Myometrial cell (primary cell): ENCODE measurements at places on chromosomes 12 and 14. TPM values are rescaled to one million over a fixed set of nuclear protein-coding genes. Genes with fewer than 3 reads are reported as not detected.

Gene PLEKHG3
- total RNA-seq: 2.3 and 2.6 TPM in 2 replicates

Gene SLC35E3
- total RNA-seq: 1.7 and 3.2 TPM in 2 replicates

Gene NR4A1
- 1.8 and 6.9 TPM in 2 replicates for total RNA-seq

Gene C3AR1
- total RNA-seq: 0.29 and 0.53 TPM in 2 replicates

Gene ZNF140
- total RNA-seq: 8.2 and 8.9 TPM in 2 replicates

Gene HHIPL1
- 4.0 and 6.0 TPM in 2 replicates for total RNA-seq

Gene EFS
- total RNA-seq: 10.5 and 11.8 TPM in 2 replicates

Gene ENO2
- total RNA-seq: 8.9 and 9.0 TPM in 2 replicates

Gene PLA2G1B
- total RNA-seq: not detected in 2 replicates

Gene MYF6
- not detected in 2 replicates for total RNA-seq

Gene C12orf56
- 1.2 and 5.8 TPM in 2 replicates for total RNA-seq

Gene HCAR2
- total RNA-seq: not detected in 2 replicates

Gene KRT82
- not detected in 2 replicates for total RNA-seq

Gene CAPZA3
- not detected in 2 replicates for total RNA-seq

Gene ARMH4
- total RNA-seq: 0.58 and 0.71 TPM in 2 replicates

Gene GUCY2C
- not detected in 2 replicates for total RNA-seq
